CD4-positive, alpha-beta T cell treated with Interleukin-6 for 4 hours (primary cell): ENCODE measurements at places on chromosomes 16 and 17.

- no peak for DNase-seq
These were observed 196.9 kb upstream of the CDH11 start for GRCh38 chr16:65318590-65319257.

- no peak for DNase-seq
These were observed 14.8 kb downstream of the SNTB2 start for GRCh38 chr16:69201787-69202186.

DNA sequence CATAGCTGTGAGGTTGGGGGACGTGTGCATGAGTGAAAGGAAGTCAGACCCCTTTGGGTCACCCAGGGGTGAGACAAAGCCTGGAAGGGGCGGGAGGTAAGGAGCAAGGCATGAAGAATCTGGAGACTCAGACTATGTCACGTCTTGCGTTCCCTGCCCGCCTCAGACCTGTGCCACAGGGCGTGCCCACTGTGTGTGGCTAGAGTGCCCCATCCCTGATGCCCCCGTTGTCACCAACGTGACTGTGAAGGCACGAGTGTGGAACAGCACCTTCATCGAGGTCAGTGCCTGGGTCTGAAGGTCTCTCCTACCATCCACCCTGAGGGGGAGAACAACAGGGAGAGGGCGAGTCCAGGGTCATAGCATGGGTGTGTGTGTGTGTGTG, 15.1 kb upstream of the PDK2 start:
- DNase-seq = no peak

DNA sequence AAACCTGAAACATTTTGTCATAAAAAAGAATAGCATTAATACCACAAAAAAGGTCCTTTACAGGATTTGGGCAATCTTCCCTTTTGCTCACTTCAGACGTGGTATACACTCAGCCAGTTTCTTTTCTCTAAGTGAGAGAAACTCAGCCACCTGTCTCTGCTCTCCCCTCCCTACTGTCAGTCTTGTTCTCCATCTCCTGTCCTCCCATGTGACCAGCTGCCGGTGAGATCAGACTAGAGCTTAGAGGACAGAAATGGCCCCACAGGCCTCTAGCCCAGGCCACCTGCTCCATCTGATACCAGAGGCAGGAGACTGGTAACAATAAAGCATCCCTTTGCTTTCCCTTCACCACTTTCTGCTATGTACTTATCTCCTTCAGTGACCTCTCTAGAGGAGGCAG, 34.9 kb downstream of the CMC2 start:
- no peak for DNase-seq

- DNase-seq = no peak
These were observed 5.8 kb upstream of the MYO1D start for GRCh38 chr17:32882734-32883133.

GRCh38 chr17:28282596-28282995, 36.4 kb upstream of the TMEM97 start:
- no peak for DNase-seq

- no peak for DNase-seq
These were observed 41.2 kb upstream of the RHOT1 start for GRCh38 chr17:32100971-32101631.

DNA sequence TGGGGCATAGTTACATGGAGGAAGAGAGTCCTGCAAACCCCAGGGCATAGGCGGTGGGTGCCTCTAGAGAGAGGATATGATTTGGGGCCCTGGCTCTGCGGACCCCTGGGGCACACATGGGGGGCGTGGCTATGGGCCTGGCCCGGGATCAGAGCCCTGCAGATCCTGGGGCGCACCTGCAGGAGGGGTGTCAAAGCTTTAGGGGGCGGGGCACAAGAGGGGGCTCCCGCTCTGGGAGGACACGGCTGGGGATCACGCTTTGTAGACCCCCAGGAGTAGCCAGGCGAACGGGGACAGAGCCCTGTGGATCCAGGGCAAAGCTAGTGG, 497 bp downstream of the BCL7C start:
- peak; percentile 32 for DNase-seq

DNA sequence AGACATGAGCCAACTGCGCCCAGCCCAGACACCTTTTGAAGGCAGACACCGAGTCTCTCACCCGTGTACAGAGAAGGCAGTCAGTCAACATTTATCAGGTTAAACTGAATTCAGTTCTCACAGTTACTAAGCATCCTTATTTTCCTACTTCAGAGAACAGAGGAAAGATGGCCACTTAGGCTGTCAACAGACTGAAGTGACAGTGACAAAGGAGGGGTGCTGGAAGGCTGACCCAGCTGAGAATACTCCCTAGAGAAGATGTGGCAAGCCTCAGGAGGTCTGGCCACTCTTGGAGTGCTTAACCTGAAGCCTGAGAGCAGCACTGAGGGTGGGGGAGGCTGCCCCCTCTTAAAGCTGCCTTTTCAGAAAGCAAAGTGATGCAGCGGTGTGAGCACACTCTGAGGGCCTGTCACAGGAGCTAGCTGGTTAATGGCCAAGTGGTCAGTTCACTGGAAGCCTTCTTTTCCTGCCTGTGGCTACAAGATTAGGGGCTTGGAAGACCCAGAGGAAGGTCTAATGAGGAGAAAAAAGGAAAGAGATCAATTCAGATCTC, 51.0 kb upstream of the SREBF1 start:
- no peak for DNase-seq

DNA sequence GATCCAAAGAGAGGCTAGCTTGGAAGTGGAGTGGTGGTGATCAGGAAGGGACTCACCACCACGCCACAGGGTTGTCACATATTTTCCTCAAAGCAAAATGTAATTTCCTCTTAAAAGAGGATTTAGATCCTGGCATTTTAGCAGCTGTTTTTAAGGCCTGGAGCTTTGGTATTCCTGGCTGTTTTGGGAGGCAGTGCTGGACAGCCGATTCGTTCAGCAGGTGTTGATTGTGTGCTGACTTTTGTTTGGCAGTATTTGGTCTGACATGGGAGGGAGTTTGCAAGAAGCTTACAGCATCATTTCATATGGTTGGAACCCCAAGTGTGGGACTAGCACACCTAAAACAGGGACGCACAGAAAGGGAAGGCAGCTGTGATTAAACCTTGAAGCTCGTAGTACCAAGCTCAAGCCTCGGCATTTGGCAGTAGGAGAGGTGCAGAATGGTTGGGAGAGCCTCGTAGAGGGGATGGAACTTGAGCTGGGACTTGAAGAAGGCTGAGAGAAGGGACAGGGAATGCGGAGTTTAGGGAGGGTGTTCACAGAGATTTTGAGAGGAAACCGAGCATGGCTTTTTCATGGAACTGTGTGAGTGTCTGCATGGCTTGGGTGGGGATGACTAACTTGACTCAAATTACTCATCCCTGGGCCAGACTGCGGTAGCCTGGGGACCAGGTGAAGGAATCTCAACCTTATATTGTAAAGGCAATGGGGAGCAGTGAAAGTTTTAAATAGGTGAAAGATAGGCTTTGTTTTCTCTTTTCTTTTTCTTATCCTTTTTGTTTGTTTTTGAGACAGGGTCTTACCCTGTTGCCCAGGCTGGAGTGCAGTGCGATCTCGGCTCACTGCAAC, 52.3 kb downstream of the RPTOR start:
- peak; percentile 26 for DNase-seq

GRCh38 chr17:15941781-15942180, 3.1 kb upstream of the ADORA2B start:
- DNase-seq = no peak

GRCh38 chr17:40157973-40158372, 17.6 kb downstream of the CASC3 start:
- DNase-seq = no peak

- DNase-seq = no peak
These were observed 107.1 kb downstream of the ADAMTS18 start for GRCh38 chr16:77327717-77328116.

DNA sequence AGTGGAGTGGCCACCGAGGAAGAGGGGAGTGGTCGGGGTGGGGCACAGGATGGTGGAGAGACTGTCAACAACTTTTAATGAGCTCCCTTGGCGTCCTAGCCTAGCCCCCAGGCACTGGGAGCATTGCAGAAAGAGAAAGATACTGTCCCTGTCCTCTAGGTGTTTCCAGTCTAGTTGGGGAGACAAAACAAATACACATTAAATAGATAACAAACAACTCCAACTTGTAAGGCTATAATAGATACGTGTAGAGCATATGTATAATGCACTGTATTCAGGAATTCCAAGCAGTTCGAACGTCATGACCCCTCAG, 435 bp upstream of the UBE2O start:
- no peak for DNase-seq

DNA sequence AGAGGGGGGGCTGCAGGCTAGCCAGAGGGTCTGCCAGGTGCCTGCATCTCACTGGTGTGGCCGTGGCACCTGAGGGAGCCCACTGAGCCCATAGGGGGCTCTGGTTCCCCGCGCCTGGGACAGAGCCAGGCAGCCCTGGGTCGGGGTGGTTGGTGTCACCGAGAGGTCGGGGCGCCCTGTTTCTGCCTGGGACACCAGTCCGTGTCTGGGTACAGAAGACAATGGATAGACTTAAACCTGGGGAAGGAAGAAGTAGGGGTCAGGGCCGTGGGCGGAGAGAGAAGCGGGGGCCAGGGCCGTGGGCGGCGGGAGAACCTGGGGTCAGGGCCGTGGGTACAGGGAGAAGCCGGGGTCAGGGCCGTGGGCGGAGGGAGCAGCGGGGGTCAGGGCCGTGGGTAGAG, 3.0 kb downstream of the RFNG start:
- no peak for DNase-seq

DNA sequence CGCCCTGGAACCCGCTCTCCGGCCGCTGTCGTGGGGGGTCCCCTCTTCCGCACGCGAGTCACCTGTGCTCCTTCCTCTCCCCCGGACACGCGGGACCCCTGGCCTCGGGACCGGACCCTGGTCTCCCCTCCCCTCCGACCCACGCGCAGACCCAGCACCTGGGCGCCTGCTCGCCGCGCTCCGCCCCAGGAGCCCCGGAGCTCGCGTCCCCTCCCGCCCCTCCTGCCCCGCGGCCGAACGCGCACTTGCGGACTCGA, 762 bp downstream of the RAB40B start:
- DNase-seq = no peak

DNA sequence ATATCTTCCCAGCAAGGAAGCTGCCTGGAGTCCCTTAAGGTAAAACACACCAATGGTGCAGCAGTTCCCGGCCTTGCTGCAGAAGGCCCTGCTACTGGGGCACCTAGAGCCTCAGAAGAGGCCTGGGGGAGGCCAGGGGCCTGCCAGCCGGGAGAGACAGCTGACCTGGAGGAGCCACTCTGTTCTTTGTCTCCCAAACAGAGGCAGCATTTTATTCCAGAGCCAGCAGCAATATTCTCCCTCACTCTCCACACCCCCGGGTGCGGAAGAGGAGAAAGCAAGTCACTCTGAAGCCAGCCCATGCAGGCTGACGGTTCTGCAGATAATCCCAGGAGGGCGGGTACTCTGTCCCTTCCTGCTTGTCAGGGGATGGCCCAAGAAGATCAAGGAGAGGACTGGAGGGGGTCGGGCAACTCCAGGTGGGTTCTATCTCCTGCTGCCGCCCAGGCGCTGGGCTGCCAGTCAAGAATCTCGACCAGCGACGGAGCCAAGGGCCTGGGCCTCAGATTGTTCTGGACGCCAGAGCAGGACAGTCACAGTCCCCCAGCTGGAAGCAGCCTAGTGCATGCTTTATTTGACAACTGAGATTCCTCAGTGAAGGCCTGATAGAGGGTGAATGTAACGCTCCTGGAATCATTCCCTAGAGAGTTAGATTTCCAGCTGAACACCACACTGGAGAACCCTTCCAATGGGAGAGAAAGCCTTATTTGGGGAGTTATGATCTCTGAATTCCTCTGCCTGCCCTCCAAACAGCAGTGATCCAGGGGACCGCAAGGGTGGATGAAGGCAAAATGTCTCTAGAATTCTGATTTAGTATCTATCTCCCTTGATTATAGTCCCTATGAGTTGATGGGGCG, 1.1 kb upstream of the KIFC3 start:
- no peak for DNase-seq

GRCh38 chr16:14286368-14287230, 215.5 kb downstream of the MRTFB start:
- peak; percentile 43 for DNase-seq

- DNase-seq = no peak
These were observed 16.8 kb upstream of the DRG2 start for GRCh38 chr17:18070861-18071340.

GRCh38 chr16:24609740-24610415, 70.5 kb downstream of the RBBP6 start:
- peak; percentile 7 for DNase-seq

- DNase-seq = no peak
These were observed 12.2 kb upstream of the SLC52A1 start for GRCh38 chr17:5047446-5047845.

GRCh38 chr17:11418342-11418741, 177.3 kb downstream of the SHISA6 start:
- DNase-seq = no peak

DNA sequence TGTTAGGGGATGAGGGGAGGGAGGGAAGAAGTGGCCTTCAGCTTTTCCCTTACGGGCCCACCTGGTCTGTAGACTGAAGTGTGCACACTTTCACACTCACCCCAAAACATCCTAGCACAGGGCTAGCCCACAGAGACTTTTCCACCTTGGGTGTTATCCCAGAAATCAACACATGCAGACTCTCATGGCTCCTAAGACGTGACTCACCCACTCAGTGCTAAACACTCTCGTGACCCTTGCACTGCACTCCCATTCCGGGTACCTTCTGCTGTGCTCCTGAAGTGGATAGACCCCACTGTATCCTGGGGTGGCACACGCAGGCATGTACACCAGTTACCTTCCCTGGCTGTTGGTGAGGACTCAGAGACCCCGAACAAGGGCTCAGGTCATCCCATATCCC, 23.0 kb upstream of the ABCC3 start:
- DNase-seq = no peak

DNA sequence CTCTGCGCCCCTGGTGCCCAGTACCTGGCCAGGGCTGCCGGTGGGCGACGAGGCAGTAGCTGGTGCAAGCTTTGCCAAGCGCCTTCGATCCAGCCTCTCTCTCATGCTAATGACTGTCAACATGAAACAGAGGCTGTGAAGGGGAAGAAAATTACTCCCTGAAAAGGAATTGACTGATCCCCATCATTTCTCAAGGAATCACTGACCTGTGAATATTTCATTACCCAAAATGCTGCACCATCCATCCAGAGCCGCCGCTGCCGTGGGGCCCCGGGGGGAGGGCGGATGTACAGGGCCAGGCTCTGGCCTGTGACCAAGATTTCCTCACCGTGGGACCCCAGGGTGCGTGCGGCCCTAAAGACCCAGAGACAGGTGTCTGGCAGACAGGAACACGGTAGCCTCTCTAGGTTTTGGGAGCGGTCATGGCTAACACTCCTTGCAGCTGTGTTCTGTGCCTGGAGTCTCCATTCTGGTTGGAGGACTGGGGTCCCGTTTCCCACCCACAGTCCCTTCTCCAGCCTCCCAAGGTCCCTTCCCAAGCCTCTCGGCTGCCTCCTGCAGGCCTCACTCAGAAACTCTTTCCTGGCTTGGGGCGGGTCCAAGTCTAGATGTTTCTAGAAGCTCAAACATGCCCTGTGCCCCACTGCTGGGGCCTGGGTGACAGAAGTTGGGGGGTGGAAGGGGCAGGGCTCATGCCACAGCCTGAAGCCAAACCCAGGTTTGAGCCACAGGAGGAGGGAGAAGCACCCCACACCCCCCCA, 73.3 kb downstream of the ENGASE start:
- no peak for DNase-seq

DNA sequence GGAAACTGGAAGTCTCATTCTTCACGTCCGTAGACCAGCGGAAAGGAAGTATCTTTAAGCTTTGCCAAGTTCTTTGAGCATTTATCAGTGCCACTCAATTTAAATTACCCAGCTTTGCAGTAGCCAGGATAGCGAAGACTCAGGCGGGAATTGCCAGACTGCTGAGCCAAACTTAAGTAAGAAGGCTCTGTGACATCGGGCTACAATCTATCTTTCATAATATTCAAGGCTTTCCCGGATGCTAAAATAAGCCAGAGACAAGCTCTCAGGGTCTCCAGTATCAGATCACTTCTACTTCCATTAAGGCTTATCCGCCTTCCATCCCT, 436 bp upstream of the BRIP1 start:
- DNase-seq = peak; percentile 2
